ENCODE measurements at places on chromosomes 13 and 19. TPM values are rescaled to one million over a fixed set of nuclear protein-coding genes. Genes with fewer than 3 reads are reported as not detected.

DNA sequence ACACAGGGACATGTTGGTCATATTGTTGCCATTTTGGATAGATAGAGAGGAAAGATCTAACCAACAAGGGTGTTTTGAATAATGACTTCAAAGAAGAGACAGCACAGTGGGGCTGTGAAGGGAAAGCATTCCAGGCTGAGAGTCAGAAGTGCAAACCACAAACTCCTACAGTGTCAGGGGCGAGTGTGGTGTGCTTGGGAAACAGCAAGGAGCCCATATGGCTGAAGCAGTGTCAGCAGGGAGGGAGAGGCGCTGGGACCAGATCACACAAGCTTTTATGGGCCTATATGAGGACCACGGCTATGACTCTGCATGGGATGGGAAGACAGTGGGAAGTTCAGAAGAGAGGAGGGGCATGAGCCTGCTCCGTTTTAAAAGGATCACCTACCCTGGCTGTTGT is 166.4 kb downstream of the MYO16 start:
- peak; percentile 17 for DNase-seq

DNA sequence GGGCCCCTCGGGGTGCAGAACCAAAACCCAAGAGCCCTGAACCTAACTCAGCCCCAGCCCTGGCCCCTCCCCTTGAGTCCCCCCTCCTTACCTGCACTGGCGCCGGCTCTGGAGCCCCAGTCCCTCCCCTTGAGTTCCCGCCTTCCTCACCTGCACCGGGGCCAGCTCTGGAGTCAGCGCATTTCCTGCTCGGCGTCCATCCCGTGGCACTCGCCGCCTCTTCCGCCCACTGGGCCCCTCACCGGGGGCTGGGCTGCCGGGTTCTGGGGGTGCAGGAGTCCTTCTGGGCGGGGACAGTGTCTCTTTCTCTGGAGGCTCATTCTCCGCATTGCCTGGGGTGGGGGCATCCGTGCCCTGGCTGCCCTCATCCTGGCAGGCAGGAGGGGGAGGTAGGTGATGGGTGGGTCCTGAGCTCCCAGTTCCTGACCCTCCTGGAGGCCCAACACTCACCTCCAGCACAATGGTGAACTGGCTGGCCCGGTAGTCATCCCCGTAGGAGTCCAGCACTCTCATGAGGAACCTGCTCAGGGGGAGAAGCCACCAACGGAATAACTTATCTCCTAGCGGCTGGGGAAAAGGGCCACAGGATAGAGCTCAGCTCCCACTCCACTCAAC is 5.3 kb downstream of the NDUFA3 start:
- DNase-seq, result peak; percentile 64

GRCh38 chr19:18683958-18684641 is 620 bp downstream of the CRTC1 start:
- DNase-seq, result peak; percentile 43

- DNase-seq, result peak; percentile 40
These were observed 28.3 kb downstream of the RCBTB2 start for GRCh38 chr13:48504606-48505005.

DNA sequence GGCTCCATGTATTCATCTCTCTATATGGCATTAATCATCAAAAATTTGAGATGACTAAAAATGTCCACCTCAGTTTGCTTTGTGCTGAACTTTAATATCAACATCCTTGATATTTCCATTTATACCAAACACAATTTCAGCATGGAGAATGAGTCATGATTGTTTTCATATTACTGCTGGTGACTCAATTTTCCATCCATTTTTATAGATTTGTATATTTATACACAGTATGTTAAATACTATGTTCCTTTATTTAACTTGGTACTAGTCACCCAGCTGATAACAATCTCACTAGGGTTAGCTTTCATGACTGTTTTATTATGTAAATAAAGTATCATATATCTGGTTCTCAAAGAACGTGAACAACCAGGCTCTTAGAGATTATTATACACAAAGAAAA is 1255.1 kb downstream of the SLITRK1 start:
- DNase-seq, result no peak

Gene KLK4
- not detected for total RNA-seq

Gene SMIM44
- total RNA-seq, result not detected

Gene IQCN
- 0.55 TPM for total RNA-seq

All from H7 (cell line).